Sigmoid colon (tissue), 7 donors: ENCODE measurements at places on chromosomes 5 and 9. TPM values are rescaled to one million over a fixed set of nuclear protein-coding genes. Genes with fewer than 3 reads are reported as not detected.

DNA sequence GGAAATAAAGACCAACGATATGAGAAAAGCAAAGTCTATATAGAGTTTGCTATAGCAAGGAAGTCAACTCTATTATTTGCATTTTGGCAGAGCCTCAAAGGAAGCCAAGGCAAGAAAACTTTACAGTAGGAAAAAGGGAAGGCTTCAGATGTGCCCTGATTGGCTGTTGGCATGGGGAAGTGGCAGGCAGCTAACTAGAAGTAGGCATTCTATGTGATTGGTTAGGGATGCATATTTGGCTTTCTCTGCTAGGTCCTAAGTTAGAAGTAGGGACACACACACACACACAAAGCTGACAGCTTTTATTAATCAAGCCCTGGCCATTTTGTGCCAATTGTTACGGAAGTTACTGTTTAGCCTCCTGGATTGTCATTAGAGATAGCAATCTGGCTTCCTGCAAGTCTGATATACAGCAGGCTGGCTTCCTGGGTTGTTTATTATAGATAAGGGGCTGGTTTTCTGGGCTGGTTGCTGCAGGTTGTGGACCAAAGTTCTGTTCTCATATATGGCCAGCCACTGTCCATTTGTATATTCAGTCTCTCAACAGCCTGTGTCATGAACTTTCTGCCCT, 308.1 kb upstream of the GRAMD2B start:
- DNase-seq = no peak
- H3K4me1 ChIP-seq = no peaks in the 10 kb centered on the region
- H3K27ac ChIP-seq = no peak overlapping the region
- H3K4me3 ChIP-seq = no peak overlapping the region

- no peaks in the 10 kb centered on the region for H3K27me3 ChIP-seq
- no peak for DNase-seq
- H3K4me3 ChIP-seq = no peak overlapping the region
- no peaks in the 10 kb centered on the region for H3K36me3 ChIP-seq
- H3K27ac ChIP-seq = no peak overlapping the region
These were observed 223.2 kb downstream of the MSX2 start for GRCh38 chr5:174947548-174947947.

- H3K27me3 ChIP-seq = no peaks in the 10 kb centered on the region
- no peaks in the 10 kb centered on the region for H3K4me1 ChIP-seq
- no peak for DNase-seq
- no peaks in the 10 kb centered on the region for H3K36me3 ChIP-seq
- no peak overlapping the region for H3K27ac ChIP-seq
These were observed 427.5 kb upstream of the KIF2A start for GRCh38 chr5:61878471-61878870.

TXNDC8 gene
- not detected for total RNA-seq

DNA sequence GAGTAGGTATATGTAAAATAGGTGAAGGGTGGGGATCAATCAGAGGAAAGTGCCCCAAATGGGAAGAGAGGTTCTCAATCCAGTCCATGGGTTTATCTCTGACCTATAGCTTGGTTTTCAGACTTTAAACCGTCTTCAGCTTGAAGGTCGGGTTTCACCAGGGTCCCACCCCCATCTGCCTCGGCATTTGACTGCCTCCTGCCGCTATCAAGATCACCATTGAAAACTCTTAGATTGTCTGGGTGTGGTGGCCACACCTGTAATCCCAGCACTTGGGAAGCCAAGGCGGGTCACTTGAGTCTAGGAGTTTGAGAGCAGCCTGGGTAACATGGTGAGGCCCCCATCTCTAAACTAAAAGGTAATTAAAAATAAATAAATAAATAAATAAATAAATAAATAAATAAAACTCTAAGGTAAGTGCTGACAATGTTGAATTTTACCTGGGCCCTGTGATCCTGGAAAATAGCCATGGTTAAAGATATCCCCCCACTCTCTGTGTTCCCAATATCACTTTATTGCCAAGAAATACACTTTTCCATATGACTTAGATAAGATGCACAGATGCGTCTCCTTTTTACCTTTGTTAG, 48.8 kb downstream of the TARS1 start:
- H3K27ac ChIP-seq = no peak overlapping the region
- no peaks in the 10 kb centered on the region for H3K27me3 ChIP-seq
- H3K4me3 ChIP-seq = no peak overlapping the region
- no peak for DNase-seq

DNA sequence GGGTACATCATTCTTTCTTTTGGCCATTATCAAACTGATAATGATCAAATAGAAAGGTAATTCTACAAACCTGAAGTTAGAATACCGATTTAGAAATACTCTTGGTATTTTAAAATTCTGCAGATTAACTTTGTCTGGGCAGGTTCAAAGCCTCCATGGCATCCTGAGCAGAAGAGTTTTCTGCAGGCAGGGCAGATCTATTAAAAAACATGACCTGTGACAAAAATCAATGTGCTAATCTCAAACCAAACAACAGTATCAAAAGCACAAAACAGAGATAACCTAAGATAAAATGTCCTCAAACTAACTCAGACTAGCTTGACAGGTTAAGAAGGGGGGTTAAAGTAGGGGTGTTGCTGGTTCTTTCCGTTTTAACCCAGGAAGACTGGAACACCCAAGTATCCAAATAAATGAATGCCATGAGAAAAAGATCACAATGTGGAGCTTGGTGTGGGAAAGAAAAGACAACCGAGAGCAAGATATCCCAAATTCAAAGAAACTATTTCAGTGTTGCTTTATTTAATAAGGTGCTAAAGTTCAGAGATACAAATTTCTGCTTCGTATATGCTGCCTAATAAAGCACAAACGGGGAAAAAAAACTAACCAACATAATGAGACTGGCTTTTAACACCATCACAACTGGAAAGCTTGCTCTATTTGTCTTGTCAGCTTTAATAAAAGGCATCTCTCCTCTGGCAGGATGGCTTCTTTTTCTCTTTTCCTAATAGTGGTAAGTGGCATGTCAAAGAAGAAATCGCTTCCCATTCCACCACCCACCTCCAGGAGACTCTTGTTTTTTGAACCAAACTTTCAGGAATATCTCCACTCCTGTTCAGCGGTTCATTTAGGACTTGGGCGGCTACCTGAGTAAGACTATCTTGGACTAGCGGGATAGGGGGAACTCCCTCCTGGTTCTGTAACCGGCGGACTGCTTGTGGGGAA, 2.3 kb downstream of the EFNA5 start:
- peaks cover 23% of the 10 kb centered on the region for H3K27me3 ChIP-seq
- peak overlapping the region; percentile 73 for H3K27ac ChIP-seq
- no peak for DNase-seq
- peaks cover 28% of the 10 kb centered on the region for H3K4me1 ChIP-seq
- peak overlapping the region; percentile 63 for H3K4me3 ChIP-seq

FBXL7 gene
- total RNA-seq = 18.2 TPM

DNA sequence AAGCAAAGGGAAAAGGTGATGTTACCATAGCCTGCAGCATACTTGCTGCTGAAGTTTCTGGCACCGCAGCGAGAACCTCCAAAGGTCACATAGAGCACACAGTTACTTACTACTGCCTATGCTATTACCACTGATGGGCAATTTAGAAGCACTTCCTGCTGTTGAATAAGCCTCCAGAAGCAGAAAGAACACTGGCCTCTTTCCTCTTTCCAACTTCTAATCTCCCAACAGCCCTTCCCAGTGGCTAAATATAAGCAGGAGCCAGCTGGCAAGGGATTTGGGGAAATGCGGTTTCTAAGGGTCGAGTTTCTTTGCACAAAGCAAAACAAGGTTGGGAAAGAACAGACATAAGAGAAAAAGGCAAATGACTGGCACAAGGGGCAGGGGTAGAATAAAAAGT, 669.2 kb upstream of the ACO1 start:
- H3K36me3 ChIP-seq = no peaks in the 10 kb centered on the region
- no peaks in the 10 kb centered on the region for H3K4me1 ChIP-seq
- H3K4me3 ChIP-seq = no peak overlapping the region
- no peak for DNase-seq
- no peak overlapping the region for H3K27ac ChIP-seq

DNA sequence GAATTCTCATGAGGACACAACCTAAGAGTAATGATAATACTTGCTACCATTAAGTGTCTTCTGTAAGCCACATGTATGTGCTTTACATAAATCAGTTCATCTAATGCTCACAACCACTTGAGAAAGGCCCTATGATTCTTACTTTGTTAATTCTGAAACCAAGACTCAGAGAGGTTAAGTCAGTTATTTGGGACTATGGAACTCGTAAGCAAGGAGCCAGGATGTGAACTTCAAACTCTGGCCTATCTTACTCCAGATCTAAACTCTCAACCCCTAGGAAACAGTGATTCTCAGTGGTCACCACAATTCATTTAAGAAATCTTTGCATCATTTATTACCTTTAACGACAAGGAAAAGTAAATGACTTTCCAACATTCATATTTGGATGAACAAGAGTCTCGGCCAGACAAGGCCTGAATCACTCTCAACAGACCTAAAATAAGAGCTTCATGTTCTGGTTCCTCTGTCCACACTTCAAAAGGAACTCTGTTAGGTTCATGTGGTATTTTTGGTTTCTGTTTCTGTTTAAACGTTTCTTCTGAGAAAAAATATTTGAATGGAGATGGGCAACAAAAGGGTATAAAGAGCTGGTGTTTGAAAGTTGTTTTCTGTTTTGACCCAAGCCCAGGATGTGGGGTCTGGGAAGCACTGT, 104.8 kb downstream of the LPAR1 start:
- no peak overlapping the region for H3K4me3 ChIP-seq
- H3K27me3 ChIP-seq = no peaks in the 10 kb centered on the region
- no peak for DNase-seq
- H3K27ac ChIP-seq = no peak overlapping the region

DNA sequence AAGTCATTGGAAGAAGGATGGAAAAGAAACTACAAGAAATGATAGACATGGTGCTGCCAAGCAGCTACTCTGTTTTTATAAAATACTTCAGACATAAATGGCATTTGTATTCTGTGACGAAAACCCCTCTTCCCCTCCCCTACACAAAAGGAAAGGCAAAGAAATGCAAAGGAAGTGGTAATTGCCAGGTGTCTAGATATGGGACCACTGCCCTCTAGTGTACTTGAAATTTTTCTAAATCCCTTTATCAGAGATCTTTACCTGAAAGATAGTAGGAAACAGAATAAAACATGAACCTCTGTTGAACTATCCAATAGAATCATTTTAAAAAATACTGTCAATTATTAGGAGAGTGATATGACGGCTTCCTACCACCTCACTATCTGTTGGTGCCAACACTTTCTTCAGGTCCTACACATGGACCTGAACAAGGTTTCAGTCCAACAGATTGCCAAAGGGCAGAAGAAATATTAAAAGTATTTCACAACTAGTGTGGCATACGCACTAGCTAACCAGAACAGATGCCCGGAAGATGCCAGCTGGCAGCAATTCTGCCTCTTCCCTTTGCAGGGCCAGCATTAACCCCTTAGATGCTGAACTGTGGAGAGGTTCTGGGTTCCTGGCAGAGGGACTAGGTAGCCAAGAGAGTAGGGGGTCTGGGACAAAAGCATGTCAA, 104.1 kb downstream of the TSSK1B start:
- H3K4me3 ChIP-seq = no peak overlapping the region
- no peaks in the 10 kb centered on the region for H3K36me3 ChIP-seq
- DNase-seq = peak; percentile 74
- H3K27ac ChIP-seq = no peak overlapping the region
- H3K4me1 ChIP-seq = no peaks in the 10 kb centered on the region
- no peaks in the 10 kb centered on the region for H3K27me3 ChIP-seq

- DNase-seq = no peak
- no peaks in the 10 kb centered on the region for H3K4me1 ChIP-seq
- no peaks in the 10 kb centered on the region for H3K27me3 ChIP-seq
- H3K27ac ChIP-seq = no peak overlapping the region
- no peak overlapping the region for H3K4me3 ChIP-seq
These were observed 740.1 kb upstream of the FAM174A start for GRCh38 chr5:99795031-99795430.

TMEM267 gene
- 11.1 TPM for total RNA-seq

PCDHGA3 gene
- total RNA-seq = 3.7 TPM

QRFP gene
- total RNA-seq = not detected

DNA sequence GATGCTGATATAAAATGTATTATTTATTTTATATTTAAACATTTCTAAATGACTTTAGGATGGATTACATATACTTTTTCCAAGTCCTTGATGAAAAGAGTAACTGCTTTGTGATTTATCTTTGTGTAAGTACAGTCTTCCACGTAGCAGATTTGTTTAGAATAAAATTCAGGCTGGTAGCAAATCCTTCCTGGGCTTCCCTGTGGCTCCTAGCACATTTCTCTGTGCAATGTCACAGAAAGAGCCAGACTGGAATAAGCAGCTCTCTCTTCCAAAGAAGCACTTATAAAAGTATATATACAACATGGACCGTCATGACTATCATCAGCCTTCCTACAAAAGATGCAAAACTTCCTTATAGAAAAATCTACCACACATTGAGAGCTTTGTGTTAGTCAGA, 388.6 kb downstream of the ACTL7B start:
- DNase-seq = no peak
- no peaks in the 10 kb centered on the region for H3K4me1 ChIP-seq
- peak overlapping the region; percentile 40 for H3K27ac ChIP-seq
- H3K27me3 ChIP-seq = no peaks in the 10 kb centered on the region
- no peaks in the 10 kb centered on the region for H3K36me3 ChIP-seq

DNA sequence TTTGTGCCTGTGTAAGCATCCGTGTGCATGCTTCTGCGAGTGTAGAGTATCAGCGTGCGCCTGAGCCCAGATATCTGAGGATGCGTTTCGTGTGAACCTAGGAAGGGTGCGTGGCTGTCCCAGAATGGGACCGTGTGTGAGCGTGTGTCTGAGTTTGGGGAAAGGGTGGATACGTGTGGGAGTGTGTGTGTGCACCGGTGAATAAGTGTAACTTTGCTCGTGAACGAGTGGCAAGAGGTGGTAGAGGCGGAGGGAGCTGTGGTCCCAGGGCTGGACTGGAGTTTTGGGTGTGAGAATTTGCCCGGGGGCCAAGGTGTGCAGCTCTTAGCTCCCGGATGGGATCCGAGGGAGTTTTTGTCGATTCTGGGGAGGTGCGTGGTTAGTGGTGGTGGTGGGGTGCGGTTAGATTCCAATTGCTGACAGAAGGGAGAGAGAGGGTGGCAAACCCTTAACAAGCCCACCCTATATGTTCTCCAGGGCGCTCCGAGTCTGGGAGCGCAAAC, 686 bp upstream of the COL27A1 start:
- H3K27me3 ChIP-seq = peaks cover 46% of the 10 kb centered on the region
- no peak overlapping the region for H3K27ac ChIP-seq
- H3K4me3 ChIP-seq = peak overlapping the region; percentile 41
- no peak for DNase-seq
- H3K36me3 ChIP-seq = no peaks in the 10 kb centered on the region

SPINK4 gene
- not detected for total RNA-seq

CARD9 gene
- total RNA-seq = 1.5 TPM

GRCh38 chr9:129610473-129611306, 10.2 kb downstream of the C9orf50 start:
- peak; percentile 90 for DNase-seq
- H3K27me3 ChIP-seq = no peaks in the 10 kb centered on the region
- no peaks in the 10 kb centered on the region for H3K36me3 ChIP-seq
- peak overlapping the region; percentile 92 for H3K27ac ChIP-seq
